Femur (tissue), 1 donor: ENCODE measurements at places on chromosomes 7 and 10.
A peak's percentile ranks its signal among the peaks of the same experiment; 100 is the strongest.

- peak; percentile 50 for DNase-seq
Observed at GRCh38 chr10:69061305-69062161, 26.4 kb upstream of the SRGN start.

- no peak for DNase-seq
Observed at GRCh38 chr10:112744181-112745096, 205.6 kb upstream of the TCF7L2 start.

GRCh38 chr10:68406111-68406814 is 814 bp downstream of the RUFY2 start:
- DNase-seq, result peak; percentile 75

- DNase-seq, result no peak
Observed at GRCh38 chr10:77479586-77479985, 158.0 kb downstream of the KCNMA1 start.

DNA sequence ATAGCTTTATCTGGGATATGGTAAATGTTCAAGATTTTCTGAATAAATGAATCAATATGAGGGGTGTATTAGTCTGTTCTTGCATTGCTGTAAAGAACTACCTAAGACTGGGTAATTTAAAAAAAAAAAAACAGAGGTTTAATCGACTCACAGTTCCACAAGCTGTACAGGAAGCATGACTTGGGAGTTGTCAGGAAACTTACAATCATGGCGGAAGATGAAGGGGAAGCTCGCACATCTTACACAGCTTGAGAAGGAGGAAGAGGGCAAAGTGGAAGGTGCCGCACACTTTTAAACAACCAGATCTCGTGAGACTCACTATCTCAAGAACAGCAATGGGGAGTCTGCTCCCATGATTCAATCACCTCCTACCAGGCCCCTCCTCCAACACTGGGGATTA is 32.5 kb upstream of the OTUD1 start:
- DNase-seq, result no peak

- no peak for DNase-seq
Observed at GRCh38 chr10:45473126-45473525, 99.1 kb downstream of the ALOX5 start.

GRCh38 chr7:1459512-1459892 is 232 bp upstream of the MICALL2 start:
- peak; percentile 100 for DNase-seq

DNA sequence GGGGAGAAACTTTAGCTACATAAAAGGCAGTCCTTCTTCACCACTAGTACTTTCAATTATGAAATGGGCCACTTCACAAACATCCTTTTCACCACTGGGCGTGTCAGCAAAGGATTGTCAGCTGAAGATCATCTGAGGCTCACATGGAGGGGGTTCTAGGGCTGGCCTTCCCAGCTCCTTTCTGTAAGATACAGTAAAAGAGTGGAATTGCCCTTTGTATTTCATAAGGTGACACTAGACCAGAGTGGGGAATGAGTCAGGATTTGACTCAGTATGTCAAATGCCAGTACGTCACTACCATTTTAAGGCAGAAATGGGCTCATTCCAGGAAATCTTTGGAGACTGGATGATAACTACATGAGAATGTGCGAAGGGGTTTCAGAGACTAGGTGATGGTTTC is 21.2 kb upstream of the BLOC1S2 start:
- no peak for DNase-seq

GRCh38 chr7:68364886-68365625 is 1233.2 kb upstream of the AUTS2 start:
- no peak for DNase-seq

GRCh38 chr10:75477680-75478079 is 46.3 kb downstream of the LRMDA start:
- DNase-seq, result no peak

- no peak for DNase-seq
Observed at GRCh38 chr10:68861253-68861652, 33.9 kb downstream of the STOX1 start.

GRCh38 chr7:146255609-146256008 is 139.0 kb downstream of the CNTNAP2 start:
- no peak for DNase-seq

DNA sequence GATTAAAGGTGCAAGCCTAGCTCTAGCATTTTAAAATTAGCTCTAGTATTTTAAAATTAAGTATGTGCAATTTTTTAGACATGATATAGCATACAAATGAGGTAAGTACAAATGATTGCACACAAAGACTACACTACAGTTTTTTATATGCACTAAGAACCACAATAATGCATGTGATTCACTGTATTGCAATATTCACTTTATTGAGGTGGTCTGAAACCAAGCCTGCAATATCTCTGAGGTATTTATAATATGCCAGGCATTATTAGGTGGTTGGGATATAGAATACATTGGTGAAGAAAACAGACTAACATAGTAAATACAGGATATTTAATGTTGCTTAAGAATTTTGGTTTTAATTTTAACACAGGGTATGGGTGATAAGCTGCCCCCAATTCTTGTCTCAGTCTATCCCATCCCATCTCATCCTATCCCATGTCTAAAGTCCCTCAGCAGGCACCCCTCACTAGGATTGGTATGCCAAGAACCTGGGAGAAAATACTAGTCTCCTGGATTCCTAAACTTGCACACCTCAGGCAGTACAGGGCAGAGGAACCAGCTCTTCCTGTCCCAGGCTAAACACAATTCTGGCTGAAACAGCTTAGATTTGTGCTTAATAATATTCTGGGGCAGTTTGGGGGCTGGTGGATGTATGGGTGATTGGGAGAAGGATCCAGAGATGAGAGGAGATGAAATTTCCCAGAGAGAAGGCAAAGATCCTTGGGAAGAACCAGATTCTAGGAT is 90.4 kb downstream of the HIPK2 start:
- DNase-seq, result no peak

- DNase-seq, result no peak
Observed at GRCh38 chr10:43901302-43901701, 252.6 kb upstream of the ZNF32 start.

DNA sequence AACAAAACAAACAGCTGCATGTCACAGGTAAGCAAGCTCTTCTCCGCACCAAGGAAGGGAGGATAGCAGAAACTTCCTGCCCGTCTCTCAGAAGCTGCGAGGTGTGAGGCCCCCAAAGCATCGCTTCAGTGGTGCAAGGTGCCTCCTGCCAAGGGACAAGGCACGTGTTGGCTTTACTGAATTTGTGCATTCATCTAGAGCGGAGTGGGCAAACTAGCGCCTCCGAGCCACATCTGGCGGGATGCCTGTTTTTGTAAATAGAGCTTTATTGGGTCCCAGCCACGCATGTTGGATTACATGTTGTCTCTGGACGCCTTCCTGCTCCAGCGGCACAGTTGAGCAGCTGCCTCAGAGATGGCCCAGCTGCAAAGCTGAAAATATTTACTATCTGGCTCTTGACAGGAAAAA is 27.7 kb downstream of the PHYH start:
- peak; percentile 86 for DNase-seq

DNA sequence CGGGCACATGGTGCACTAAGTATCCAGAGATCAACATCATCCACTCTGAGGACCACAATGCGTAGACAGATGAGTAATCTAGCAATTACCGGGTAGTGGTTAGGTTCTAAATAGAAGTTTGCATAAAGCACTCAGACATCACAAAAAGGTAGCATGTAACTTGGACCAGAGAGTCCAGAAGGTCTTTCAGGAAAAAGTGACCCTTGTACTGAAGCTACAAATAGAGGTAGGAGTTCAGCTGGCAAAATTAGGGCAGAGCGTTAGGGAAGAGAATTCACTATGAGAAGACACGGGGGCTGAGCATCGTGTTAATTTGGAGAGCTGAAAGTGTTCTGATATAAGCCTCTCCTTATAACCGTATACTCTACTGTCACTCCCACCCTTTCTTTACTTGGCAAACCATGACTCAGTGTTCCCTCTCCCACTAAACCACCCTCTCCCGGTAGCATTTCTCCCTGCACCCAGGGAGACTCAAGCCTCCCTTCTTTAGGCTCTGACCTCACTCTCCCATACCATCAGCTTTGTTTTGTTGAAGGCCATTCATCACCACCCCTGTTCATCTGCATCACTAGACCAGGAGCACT is 222.2 kb upstream of the FZD1 start:
- DNase-seq, result no peak

DNA sequence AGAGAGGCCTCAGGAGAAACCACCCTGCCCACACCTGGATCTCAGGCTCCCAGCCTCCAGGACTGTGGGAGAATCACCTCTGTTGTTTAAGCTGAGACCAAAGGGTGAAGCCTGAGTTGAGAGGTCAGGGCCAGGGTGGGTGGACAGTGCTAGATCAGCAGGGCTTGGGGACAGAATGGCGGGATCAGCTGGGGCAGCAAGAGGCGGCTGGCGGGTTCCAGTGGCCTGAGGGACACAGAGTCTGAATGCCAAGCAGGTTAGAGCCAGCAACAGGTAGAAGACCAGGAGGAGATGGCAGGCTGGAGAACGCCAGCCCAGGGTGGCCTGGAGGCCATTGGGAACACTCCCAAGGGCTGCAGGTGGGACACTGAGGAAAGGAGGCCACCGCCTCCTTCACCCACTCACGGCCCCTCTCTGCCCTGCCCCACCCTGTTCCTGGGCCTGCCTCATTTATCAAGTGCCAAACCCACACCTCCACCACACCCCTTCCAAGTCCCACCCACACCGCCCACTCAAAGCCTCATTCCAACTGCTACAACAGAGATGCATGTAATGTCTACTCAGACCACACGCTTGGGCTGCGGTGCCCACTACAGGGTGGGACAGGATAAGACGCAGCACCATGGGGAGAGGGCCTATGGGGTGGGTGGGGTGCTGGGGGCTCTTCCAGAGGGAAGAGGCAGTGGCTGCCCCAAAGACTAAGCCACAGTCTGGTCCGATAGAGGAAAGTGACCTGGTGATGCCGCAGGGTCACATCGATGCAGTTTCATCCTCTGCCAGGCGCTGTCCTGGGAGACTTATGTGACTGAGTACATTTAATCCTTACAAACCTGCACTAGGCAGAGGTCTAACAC is 173.9 kb downstream of the TNS3 start:
- peak; percentile 22 for DNase-seq

- no peak for DNase-seq
Observed at GRCh38 chr10:61623161-61623560, 39.6 kb upstream of the CABCOCO1 start.

GRCh38 chr10:23675585-23675984 is 236.7 kb downstream of the OTUD1 start:
- DNase-seq, result no peak

DNA sequence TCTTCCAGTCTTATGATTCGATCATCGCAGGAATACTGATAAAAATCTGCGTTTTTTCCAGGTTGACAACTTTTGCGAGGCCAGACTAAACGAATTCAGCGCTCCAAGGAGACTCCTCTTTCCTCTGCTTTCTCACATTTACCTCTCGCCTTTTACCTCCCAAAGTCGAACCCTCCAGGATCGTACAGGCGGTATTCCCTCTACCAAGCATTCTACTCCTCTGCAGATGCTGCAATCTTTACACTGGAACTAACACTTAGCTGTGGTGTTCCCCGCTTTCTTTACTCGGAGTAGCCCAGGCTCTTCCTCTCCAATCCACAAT is 449 bp downstream of the NUDT5 start:
- DNase-seq, result no peak

DNA sequence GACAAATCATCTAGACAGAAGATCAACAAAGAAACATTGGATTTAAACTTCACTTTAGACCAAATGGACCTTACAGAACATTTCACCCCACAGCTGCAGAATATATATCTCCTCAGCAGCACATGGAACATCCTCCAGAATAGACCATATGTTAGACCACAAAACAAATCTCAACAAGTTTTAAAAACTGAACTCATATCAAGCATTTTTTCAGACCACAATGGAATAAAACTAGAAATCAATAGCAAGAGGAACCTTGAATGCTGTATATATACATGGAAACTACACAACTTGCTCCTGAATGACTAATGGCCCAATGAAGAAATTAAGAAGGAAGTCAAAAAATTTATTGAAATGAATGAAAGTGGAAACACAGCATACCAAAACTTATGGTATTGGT is 157.7 kb downstream of the MTERF1 start:
- DNase-seq, result no peak

- DNase-seq, result no peak
Observed at GRCh38 chr10:99938563-99938962, 71.2 kb downstream of the DNMBP start.

- DNase-seq, result no peak
Observed at GRCh38 chr10:77175631-77176222, 461.9 kb downstream of the KCNMA1 start.

GRCh38 chr7:57305192-57305748 is 144.7 kb upstream of the ZNF716 start:
- DNase-seq, result no peak

GRCh38 chr10:95306318-95306650 is 15.5 kb upstream of the PDLIM1 start:
- no peak for DNase-seq

DNA sequence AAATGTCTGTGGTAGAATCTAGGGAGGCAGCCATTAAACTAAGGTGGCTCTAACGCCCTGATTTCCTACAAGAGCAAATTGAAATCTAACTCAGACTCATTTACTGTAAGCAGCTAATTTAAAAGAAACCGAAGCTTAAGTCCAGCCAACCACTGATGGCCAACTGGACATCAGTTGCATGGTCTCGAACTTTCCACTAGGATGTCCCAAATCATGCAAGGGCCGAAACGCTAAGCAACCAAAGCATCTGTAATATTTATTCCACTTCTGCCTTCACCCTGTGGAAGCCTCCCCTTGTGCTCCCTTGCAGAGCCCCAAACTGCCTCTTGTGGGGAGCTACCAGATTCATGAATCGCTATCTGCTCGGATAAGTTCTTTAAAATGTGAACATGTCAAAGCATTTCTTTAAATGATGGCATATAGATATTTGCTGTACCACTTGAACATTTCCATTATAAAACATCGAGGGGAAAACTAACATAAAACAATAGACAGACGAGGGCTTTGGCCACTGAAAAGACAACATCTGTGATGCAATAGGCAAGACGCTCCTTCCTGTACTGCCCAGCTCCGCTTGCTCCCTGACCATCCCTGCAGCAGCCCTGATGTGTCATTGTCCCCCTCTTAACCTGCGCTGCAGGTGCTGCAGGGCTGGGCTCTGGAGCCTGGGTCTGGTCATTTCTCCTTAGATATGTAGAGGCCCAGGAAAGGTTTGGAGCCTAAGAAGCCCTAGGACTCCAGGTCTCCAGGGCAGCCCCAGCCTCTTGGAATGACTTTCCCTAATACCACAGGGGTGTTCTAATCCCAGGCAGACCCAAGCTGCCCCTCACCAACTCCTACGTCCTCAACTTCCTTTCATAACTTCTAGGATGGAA is 2.9 kb upstream of the RBP3 start:
- DNase-seq, result no peak

DNA sequence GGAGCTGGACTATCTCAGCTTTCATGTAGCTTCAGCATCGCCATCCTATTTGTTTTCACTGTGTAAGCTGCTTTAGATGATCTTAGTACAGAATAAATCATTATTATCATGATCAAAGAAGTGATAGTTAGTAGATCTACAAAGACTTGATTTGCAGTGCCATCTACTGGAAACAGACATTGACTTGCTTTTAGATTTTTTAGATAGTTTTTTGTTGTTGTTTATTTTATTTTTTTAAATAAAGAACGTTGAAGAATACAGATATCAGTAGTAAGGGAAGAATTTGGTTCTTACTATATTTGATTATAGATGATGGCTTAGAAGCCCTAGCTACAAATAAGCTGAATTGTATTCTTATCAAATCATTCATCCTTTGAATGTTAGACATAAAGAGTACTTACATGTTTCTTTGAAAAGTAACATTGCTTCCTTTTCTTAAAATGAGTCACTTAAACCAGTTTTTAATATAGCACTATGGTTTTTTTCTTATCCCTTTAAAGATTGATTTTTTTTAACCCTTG is 6.3 kb upstream of the SFMBT2 start:
- DNase-seq, result no peak
